Sigmoid colon (tissue), 7 donors: ENCODE measurements at places on chromosomes 11 and 22. TPM values are rescaled to one million over a fixed set of nuclear protein-coding genes. Genes with fewer than 3 reads are reported as not detected.

The CCDC157 gene
- 1.4 TPM for total RNA-seq

DNA sequence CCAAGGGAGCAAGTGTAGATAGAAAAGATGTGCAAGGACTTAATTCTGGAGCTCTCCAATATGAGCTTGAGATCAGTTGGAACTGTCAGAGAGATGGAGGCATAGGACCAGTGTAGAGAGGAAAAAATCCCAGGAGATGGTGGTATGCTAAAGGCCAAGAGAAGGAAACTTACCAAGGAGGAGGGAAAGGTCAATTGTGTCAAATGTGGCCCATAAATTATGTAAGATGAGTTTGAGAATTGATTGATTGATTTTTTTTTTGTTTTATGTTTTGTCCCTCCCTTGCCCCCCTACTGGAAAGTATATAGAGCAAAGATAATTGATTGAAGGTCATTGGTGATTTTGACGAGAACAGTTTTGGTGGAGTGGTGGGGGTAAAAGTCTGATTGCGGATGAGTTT is 2.8 kb upstream of the USP2 start:
- DNase-seq = no peak

DNA sequence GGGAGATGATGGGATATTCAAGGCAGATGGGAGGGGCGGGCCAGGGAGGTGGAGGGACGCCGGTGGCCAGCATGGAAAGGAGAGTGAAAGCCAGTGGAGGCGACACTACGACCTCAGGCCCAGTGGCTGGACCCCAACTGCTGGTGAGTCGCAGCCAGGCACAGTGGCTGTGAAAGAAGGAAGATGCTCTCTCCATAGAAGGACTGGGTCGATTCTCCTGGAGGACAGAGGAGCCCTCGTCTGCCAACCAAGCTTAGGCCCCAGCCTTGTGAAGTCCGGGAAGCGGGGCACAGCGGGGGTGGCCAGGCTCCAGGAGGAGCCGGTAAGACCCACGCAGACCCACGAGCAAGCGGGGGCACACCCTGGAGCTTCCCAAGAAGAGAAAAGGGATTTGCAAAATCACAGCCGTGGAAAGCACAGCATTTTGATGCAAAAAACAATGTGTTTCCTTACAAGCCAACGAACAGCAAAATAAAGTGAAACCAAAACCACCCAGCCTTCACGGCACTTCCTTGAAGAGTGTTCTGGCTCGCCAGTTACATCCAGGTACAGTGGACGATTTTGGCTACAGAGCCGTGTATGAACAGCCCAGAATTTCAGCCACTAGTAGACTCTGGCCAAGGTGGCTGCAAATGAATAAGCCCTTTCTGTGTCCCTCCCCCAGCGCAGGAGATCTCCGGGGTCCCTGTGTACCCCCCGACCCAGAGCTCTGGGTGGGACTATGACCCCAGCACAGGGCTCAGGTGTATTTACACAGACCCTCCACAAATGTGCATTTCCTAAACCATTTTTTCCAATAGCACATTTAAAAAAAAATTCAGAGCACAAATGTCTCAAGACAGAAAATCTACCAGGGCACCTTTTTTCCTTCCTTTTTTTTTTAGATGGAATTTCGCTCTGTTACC is 96.9 kb downstream of the TRMU start:
- DNase-seq = no peak

The MYBPC3 gene
- not detected for total RNA-seq

DNA sequence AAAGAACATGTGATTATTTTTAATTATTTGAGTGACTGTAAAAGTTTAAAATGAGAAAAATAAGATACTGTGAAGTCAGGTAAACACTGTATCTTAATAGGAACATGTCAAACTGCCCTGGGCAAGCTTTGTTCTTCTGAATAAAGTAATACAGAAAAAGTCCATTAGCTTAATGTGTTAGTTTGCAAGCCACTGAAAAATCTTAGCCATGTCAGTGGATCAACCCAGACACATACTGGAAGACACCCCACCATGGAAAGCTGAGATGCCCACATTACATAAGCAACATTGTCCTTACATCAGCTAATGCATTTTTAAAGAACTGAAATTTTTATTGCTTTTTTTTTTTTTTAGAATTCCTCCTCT is 155.2 kb downstream of the BBOX1 start:
- DNase-seq = no peak
